ENCODE measurements at places on chromosomes 7 and 10. TPM values are rescaled to one million over a fixed set of nuclear protein-coding genes. Genes with fewer than 3 reads are reported as not detected.

DNA sequence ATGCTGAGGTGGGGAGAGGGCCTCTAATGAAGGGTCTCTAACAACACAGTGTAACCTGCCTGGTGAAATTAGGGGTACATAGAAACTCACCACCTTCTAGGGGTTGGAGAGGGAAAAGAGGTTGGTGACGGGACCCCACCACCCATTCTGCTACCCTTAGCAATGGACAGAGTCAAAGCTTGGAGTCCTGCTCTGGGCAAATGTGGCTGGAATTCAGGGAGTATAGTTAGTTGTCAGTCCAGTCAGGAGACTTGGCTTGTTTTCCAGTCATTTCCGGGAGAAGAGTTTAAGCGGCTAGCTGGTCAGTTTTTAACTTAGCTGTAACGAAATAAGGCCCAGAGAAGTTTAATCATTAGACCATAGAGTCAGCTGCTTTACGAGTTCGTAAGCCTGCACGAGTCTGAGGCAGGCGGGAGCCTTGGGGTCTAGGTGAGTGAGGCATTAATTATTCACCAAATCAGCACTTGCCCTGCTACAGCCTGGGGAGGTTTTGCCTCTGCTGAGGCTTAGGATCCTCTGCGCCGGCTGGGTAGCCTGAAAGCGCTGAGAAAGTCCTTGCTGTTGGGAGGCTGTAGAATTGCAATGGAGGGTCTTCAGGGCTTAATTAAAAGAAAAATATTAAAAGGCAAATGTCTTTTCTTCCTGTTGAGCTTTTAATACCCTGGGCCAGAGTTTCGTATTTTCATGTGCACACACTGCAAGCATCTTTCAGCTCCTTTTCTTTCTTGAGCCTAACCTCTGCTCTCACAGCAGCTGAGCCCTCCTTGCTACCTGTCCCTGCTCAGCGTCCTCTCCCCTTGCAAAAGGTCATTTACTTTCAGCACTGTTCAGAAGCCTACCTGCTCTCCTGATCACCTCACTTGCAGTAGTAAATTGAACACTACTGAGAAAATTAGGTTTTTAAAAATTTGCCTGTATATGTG lies 1.5 kb upstream of the LAMB1 start:
- no peak for DNase-seq

- DNase-seq: peak; percentile 87
Observed at GRCh38 chr7:29189743-29190201, 4.8 kb upstream of the CHN2 start.

- DNase-seq: no peak
Observed at GRCh38 chr10:35409094-35409582, 72.8 kb downstream of the CCNY start.

- no peak for DNase-seq
Observed at GRCh38 chr7:41130561-41131236, 572.2 kb downstream of the INHBA start.

DNA sequence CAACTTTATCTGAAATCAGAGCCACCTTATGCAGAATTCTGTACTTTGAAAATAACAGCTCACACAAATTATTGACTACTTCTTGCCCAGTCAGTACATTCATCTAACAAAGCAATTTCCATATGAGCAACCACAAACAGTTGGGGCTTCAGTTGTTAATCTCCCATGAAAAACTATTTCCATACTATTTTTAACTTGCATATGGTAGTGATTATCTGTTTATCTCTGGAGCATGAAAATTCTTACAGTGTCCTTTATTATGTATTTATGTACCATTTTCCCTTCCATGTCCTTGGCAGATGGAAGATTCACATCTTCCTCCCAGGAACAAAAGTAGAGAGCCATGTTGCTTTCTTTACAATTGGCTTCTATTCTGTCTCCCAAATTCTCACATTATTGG lies 285.7 kb downstream of the CRPPA start:
- DNase-seq: no peak

DNA sequence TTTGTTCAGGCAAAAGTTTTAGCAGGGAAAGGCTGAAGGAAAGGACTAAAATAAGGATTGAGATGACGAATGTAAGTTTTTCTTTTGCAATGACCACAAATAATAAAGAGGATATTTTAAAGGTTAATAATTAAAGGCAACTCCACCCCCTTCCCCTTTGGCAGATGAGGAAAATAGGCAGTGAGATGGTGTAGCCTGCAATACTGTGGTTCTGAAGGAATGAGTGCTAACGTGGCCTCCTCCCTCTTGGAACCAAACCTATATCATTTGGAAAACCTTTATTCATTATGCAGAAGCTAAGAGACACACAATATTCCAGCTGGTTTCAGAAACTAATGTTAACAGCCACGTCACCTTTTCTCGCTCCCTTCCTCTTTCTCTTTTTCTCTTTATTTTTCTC lies 70.9 kb upstream of the COL1A2 start:
- no peak for DNase-seq

DNA sequence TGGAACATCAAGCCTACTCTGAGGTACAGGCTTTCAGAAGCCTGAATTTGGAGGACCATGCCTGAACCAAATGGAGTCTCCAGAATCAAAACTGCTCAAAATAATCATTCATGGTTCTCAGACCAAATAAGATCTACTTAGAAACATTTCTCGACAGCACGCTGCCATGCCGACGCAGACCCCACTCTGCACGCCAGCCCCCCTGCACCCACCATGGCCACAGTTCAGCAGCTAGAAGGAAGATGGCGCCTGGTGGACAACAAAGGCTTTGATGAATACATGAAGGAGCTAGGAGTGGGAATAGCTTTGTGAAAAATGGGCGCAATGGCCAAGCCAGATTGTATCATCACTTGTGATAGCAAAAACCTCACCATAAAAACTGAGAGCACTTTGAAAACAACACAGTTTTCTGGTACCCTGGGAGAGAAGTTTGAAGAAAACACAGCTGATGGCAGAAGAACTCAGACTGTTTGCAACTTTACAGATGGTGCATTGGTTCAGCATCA lies 6.6 kb upstream of the KMT2C start:
- DNase-seq: no peak

DNA sequence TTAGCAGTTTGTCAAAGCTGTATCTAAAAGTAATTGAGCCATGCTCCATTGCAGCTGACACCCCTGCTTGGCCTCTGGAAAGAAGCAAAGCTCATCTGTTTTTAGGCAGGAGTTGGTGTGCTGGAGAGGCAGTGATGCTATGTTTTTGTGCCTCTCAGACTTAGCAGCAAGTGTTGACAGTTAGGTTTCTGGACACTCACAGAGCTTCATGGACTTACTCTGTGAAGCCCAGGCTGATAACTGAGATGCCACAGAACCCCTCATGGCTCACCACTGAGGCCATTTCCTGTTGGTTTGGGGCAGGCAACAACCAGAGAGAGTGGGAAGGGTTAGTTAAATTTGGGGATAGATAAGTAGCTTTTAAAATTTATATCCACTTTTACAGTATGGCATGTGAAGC lies 59.8 kb downstream of the BTAF1 start:
- no peak for DNase-seq

DNA sequence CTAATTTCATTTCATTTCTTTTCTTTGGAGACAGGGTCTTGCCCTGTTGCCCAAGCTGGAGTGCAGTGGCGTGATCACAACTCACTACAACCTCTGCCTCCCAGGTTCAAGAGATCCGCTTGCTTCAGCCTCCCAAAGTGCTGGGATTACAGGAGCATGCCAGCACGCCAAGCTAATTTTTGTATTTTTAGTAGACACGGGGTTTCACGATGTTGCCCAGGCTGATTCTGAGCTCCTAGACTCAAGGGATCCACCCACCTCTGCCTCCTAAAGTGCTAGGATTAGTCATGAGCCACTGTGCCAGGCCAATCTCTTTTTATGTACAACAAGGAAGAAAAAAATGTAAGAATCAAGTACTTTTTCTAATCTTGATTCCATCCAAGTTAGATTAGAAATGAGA lies 10.7 kb upstream of the KMT2E start:
- DNase-seq: peak; percentile 73

- DNase-seq: peak; percentile 74
Observed at GRCh38 chr10:77586719-77587415, 50.7 kb downstream of the KCNMA1 start.

- no peak for DNase-seq
Observed at GRCh38 chr7:88072715-88073055, 138.6 kb downstream of the ADAM22 start.

GRCh38 chr10:24857031-24857725 lies 95.2 kb downstream of the PRTFDC1 start:
- no peak for DNase-seq

DNA sequence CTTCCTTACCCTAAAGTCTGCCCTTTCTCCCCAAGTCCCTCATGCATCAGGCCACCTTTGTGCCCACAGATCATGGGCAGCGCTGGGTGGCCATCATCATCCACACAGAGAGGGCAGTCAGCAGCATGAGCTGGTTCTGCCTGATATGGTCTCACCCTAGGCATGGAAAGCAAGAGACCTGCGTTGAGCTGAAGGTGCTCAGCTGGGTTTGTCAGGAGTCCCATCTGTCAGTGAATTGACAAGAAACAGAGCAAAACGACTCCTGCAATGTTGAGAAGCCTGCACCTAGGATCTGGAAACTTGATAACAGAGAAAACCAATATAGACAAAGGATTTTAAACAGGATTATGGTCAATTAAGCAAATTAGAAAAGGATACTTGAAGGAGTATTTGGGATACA lies 242.7 kb upstream of the PRSS1 start:
- DNase-seq: no peak

GRCh38 chr10:97828721-97829120 lies 20.9 kb upstream of the GOLGA7B start:
- no peak for DNase-seq

GRCh38 chr7:132708470-132708869 lies 132.2 kb upstream of the PLXNA4 start:
- DNase-seq: no peak

GRCh38 chr7:99489235-99489634 lies 10.8 kb downstream of the ZNF394 start:
- peak; percentile 13 for DNase-seq

DNA sequence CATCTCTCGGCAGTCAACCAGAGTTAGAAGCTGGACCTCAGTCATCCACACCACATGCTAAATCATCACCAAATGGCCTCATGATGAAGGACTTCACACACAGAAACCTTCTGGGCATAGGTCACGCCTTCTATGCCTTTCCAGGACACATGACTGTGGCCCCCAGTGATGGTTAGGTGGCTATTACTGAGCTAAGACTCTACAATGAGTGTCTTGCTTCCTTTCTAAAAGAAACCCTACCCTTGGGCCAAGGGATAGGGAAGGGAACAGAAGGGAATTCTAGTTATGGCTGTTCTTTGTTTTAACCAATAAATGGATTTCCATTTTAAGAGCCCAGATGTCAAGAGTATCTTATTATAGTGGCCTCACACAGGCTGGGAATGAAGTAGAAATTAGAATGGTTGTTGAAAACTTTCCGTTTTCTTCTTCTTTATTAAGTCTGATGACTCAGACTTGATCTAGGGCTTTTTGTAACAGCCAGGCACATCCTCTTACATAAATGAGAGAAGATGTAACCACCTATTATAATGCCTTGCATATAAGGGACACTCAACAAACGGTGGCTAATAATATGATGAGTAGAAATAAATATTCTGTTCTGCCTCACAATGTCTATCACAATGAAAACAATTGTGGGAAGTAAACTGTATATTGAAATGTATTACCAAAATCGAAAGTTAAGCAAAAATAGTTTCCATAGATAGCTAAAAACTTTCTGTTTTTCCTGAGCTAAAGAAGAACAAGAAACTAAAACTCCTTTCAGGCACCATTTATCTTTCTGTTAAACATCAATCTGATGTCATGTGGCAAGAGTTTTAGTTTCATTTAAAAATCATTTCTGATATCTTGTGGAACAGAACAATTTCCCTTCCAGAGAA lies 62.5 kb upstream of the TOMM7 start:
- no peak for DNase-seq

DNA sequence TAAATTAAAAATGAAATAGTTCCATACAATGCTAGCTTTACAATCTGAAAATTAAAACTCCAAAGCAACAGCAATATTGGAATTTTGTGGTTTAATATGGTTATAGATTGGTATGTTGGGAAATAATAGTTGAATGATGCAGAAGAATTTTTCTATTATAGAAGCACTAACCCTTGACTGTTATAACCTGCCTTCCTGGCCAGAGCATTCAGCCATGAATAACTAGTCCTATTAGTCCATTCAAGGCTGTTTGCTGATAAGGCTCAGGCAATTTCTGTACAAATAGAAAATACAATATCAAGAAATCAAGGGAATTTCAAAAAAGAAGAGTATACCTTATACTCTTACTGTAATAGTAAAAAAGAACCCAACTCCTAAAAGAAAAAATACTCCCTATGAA lies 101.6 kb upstream of the SP4 start:
- no peak for DNase-seq

GRCh38 chr10:23694921-23695824 lies 256.3 kb downstream of the OTUD1 start:
- no peak for DNase-seq

GRCh38 chr7:15167912-15168311 lies 265.4 kb upstream of the DGKB start:
- no peak for DNase-seq

- peak; percentile 67 for DNase-seq
Observed at GRCh38 chr7:155268211-155268610, 29.5 kb upstream of the INSIG1 start.

- DNase-seq: no peak
Observed at GRCh38 chr10:12978891-12979290, 22.6 kb downstream of the CCDC3 start.

The DLG5 gene
- 70.6 TPM for total RNA-seq

The TLX1 gene
- total RNA-seq: not detected

The GNGT1 gene
- not detected for total RNA-seq

The GPR158 gene
- total RNA-seq: 0.42 TPM

The PON1 gene
- not detected for total RNA-seq

The GIMAP6 gene
- total RNA-seq: 31.7 TPM

The SAMD9 gene
- total RNA-seq: 9.5 TPM

The MAPK8 gene
- 33.3 TPM for total RNA-seq

The ASB15 gene
- total RNA-seq: not detected

The LRRD1 gene
- 0.51 TPM for total RNA-seq

The CD36 gene
- total RNA-seq: 138 TPM

The RPS24 gene
- 1,156 TPM for total RNA-seq

The STEAP1B gene
- 2.8 TPM for total RNA-seq

The INA gene
- not detected for total RNA-seq

The STARD3NL gene
- total RNA-seq: 37.6 TPM

The VAX1 gene
- not detected for total RNA-seq

Data from aorta (tissue), 5 donors.